ENCODE measurements at places on chromosomes 7 and 10. TPM values are rescaled to one million over a fixed set of nuclear protein-coding genes. Genes with fewer than 3 reads are reported as not detected.

DNA sequence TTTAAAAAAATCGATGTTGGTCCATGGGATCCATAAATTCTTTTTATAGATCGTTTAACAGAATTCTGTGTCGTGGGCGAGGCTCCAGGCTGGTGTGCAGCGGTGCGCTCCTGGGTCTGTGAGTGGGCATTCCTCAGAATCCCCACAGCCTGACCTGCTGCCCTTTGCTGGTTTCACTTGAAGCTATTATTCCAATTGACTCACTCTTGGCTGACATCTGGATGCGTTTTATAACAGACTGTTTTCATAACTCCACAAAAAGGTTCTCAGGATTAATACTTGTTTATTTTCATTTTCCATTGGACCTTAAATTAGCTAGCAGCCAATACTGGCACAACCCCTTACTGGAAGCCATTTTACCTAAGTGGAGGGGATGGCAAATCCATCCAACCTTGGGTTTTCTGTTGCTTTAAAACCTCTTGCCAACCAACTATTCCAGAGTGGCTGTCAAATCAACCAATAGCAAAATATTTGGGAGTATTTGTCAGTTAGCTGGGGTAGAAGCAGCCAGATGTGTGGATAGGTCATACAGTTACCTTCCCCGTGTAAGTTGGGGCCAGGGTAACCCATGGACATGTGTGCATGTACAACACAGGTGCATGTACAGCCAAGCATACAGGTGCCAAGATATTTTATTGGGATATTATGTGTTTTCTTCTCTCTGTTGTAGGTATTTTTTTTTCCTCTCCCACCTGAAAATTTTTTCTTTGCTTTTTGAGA, 160.7 kb upstream of the ZNF32 start:
- DNase-seq: no peak
- H3K27ac ChIP-seq: no peak overlapping the region
- H3K36me3 ChIP-seq: no peaks in the 10 kb centered on the region
- H3K27me3 ChIP-seq: peaks cover 3% of the 10 kb centered on the region
- H3K4me3 ChIP-seq: no peak overlapping the region

GRCh38 chr7:37481722-37482288, 33.1 kb upstream of the ELMO1 start:
- no peak overlapping the region for H3K4me3 ChIP-seq
- peaks cover 33% of the 10 kb centered on the region for H3K27me3 ChIP-seq
- no peak overlapping the region for H3K27ac ChIP-seq
- DNase-seq: no peak
- H3K4me1 ChIP-seq: no peaks in the 10 kb centered on the region

GRCh38 chr10:117921421-117921820, 125.3 kb downstream of the RAB11FIP2 start:
- no peaks in the 10 kb centered on the region for H3K36me3 ChIP-seq
- no peak overlapping the region for H3K4me3 ChIP-seq
- no peaks in the 10 kb centered on the region for H3K4me1 ChIP-seq
- no peak for DNase-seq
- H3K27ac ChIP-seq: no peak overlapping the region

DNA sequence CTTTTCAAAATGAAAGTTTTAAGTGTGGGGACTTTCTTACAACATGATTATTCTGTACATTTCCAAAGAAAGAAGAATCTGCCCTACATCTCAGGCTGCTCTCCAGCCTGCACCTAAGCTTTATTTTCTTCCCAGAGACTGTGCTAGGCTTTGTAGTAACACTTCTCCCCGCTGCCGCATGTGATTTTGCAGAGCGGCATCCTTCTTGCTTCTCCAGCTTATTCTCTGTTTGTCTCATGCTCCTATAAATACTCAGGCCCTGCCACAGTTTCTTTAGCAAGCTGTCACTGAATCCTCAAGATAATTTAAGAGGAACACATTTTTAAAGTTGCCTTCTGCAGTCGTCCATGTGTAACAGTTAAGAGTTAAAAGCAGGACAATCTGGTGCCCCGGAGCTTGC, 53.5 kb downstream of the INSYN2A start:
- H3K27ac ChIP-seq: no peak overlapping the region
- H3K4me3 ChIP-seq: no peak overlapping the region
- H3K27me3 ChIP-seq: peaks cover 13% of the 10 kb centered on the region

- H3K27ac ChIP-seq: no peak overlapping the region
- H3K4me1 ChIP-seq: no peaks in the 10 kb centered on the region
- H3K27me3 ChIP-seq: peaks cover 52% of the 10 kb centered on the region
- H3K36me3 ChIP-seq: no peaks in the 10 kb centered on the region
- no peak for DNase-seq
Observed at GRCh38 chr7:142910031-142910433, 23.5 kb downstream of the TRPV5 start.

DNA sequence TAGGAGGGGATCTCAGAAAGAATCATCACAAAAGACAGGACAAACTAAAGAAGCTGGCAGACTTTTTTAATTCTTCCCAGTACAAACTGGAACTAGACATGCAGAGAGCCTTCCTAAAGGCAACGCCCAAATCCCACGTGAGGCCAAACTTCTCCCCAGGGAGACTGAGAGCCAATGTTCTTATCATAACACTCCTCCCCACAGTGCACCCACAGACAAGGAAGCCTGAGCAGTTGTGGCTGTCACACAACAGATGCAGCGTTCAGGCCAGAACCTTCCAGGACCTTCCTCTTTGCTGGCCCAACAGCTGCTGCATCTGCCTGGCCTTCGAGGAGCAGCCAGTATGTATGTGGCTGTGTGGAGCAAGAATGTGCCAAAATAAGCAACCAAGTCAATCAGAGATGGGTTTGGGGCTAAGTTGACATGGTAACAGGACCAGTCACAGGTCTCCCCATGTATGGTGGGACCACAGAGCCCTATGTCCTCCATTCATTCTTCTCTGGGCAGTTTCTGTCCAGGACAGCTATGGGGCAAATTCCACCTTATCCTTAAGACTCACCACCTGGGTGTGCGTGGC, 34.9 kb downstream of the SRPK2 start:
- H3K4me1 ChIP-seq: peaks cover 58% of the 10 kb centered on the region
- DNase-seq: no peak
- H3K27ac ChIP-seq: peak overlapping the region; percentile 83

GRCh38 chr10:59505926-59506325, 143.6 kb upstream of the FAM13C start:
- H3K4me1 ChIP-seq: no peaks in the 10 kb centered on the region
- H3K27ac ChIP-seq: no peak overlapping the region
- no peaks in the 10 kb centered on the region for H3K27me3 ChIP-seq
- no peak overlapping the region for H3K4me3 ChIP-seq

DNA sequence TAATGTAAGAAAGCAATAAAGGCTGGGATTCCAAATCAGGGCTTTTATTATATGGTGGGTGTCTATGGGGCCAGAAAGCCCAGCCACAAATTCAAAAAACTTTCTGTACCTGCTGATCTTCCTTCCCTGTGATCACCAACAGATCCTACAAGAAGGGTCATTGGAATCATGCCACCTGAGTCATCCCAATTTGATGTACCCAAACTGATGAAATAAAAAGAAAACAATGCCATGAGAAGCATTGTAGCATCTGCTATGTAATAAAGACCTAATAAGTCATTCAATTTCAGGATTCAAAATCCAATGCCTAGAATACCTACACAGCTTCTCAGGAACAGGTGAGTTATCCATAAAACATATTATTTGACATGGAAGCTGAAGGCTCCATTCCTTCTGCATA, 228.8 kb downstream of the DKK1 start:
- no peak for DNase-seq
- no peaks in the 10 kb centered on the region for H3K4me1 ChIP-seq
- no peak overlapping the region for H3K4me3 ChIP-seq
- H3K27ac ChIP-seq: no peak overlapping the region
- no peaks in the 10 kb centered on the region for H3K36me3 ChIP-seq

DNA sequence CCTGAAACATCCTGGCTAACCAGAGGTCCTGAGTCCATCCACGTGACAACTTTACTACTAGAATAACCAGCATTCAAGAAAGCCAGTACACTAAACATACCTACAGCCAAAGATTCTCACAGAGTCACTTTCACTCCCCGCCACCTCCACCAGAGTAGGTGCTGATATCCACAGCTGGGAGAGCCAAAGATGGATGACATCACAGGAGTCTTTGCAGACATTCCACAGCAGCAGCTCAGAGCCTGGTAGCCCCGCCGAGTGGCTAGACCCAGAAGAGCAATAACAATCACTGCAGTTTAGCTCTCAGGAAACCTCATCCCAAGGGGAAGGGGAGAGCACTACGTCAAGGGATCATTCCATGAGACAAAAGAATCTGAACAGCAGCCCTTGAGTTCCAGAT, 13.5 kb upstream of the ADAM22 start:
- H3K4me1 ChIP-seq: no peaks in the 10 kb centered on the region
- H3K27me3 ChIP-seq: peaks cover 17% of the 10 kb centered on the region
- no peak overlapping the region for H3K27ac ChIP-seq
- H3K4me3 ChIP-seq: no peak overlapping the region

DNA sequence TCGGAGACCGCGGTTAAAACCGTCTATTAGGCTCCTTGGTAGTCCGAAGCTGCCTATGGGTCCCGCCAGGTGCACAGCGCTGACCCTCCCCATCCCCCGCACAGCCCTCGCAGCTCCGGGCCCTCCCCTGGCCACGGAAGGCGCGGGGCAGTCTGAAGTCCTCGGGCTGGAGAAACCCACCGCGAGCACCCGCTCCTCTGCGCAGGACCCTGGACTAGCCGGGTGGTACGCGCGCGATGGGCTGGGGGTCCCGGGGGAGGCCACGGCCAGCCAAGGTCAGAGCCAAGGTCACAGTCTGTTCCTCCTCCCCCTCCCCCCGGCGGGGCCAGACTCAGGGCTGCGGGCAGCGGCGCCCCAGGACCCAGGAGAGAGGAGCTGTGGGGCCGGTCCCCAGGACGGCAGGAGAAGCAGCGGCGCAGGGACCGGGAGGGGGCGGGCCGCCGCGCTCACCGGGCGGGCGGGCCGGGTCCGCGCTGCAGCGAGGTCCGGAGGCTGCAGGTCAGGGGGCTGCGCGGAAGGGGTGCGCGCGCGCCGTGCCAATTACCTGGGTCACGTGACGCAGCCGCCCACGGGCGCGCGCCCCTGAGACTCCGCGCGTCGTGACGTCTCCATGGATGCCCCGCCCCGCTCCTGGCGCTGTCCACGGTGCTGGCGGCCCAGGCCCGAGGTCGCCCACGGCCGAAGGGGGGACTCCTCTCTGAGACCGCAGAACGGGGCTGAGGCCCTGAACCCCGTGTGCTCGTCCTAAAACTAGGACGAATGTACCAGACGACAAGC, at the start of gene OGDHL:
Gene OGDHL, minus strand, starts transcription at position 535 of the 777 bp plus-strand sequence. CDS start 3,731 bp downstream, outside the sequence.
- H3K4me3 ChIP-seq: peak within 1 kb of the TSS; percentile 53
- peaks cover 9% of the 10 kb centered on the region for H3K4me1 ChIP-seq
- no peak for DNase-seq

GRCh38 chr7:116236020-116236630, 25.8 kb downstream of the TES start:
- H3K36me3 ChIP-seq: peaks cover 10% of the 10 kb centered on the region
- peak overlapping the region; percentile 73 for H3K27ac ChIP-seq
- H3K4me3 ChIP-seq: no peak overlapping the region
- DNase-seq: no peak

- H3K4me1 ChIP-seq: no peaks in the 10 kb centered on the region
Observed at GRCh38 chr7:147332988-147333387, 1216.4 kb downstream of the CNTNAP2 start.

- no peaks in the 10 kb centered on the region for H3K36me3 ChIP-seq
- H3K4me3 ChIP-seq: no peak overlapping the region
- H3K27ac ChIP-seq: no peak overlapping the region
- H3K4me1 ChIP-seq: peaks cover 9% of the 10 kb centered on the region
- peaks cover 48% of the 10 kb centered on the region for H3K27me3 ChIP-seq
- DNase-seq: no peak
Observed at GRCh38 chr10:13844651-13845050, 257.9 kb downstream of the PRPF18 start.

DNA sequence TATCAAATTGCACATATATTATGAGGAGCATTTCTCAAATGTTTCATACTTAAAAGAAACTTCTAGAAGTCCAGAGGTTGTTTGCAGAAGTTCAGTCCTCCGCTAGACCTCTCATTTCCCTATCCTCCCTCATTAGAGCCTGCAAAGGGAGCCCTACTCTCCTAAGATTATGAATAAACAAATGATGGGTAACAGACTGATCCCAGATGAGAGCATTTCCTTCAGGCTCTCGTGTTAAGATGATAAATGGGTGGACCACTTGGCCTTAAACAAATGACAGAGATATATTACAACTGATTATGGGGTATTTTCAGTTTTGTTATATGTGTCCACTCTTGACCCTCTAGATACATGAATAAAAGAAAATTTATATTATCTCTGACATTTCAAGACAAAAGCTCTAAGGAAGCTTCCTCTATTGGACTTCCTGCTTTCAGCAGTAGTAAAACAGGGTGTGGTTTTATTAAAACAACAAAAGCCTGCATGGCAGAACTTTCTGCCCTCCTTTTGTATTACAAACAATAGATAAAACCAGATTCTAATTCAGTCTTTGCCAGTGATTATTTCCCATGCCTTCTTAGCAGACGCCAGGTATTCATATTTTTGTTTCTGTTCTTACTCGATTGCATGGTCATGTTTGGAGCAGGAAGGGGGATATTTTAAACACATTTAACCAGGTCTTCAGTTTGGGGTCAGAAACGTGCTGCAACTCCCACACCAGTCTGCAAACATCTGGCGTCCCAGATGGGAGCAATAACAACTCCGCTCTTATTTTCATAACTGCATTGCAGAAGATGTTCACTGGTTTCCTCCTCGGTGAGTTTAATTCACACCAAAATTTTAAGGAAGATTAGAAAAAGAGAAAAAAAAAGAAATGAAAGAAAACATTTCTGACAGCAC, 52.4 kb upstream of the FAM204A start:
- H3K36me3 ChIP-seq: peaks cover 5% of the 10 kb centered on the region
- no peaks in the 10 kb centered on the region for H3K4me1 ChIP-seq
- H3K4me3 ChIP-seq: no peak overlapping the region

- no peaks in the 10 kb centered on the region for H3K27me3 ChIP-seq
- no peak overlapping the region for H3K4me3 ChIP-seq
- DNase-seq: no peak
Observed at GRCh38 chr7:151736403-151736909, 140.5 kb downstream of the PRKAG2 start.

DNA sequence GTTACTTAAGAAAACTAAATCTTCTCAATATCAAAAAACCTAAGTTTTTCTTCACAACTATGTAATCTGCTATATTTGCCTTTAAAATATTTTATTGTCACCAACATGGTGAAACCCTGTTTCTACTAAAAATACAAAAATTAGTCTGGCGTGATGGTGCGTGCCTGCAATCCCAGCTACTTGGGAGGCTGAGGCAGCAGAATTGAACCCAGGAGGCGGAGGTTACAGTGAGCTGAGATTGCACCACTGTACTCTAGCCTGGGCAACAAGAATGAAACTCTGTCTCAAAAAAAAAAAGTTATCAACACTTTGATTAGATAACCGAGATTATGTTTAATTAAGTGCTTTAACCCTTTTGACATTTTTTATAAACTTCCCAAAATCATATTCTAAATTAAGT, 28.3 kb upstream of the CLDN4 start:
- H3K4me3 ChIP-seq: no peak overlapping the region
- no peaks in the 10 kb centered on the region for H3K36me3 ChIP-seq
- H3K27ac ChIP-seq: no peak overlapping the region
- DNase-seq: no peak
- H3K27me3 ChIP-seq: peaks cover 12% of the 10 kb centered on the region
- no peaks in the 10 kb centered on the region for H3K4me1 ChIP-seq

GRCh38 chr7:13904007-13904406, 85.5 kb downstream of the ETV1 start:
- no peaks in the 10 kb centered on the region for H3K27me3 ChIP-seq
- peaks cover 22% of the 10 kb centered on the region for H3K4me1 ChIP-seq

- H3K36me3 ChIP-seq: no peaks in the 10 kb centered on the region
- no peak for DNase-seq
- no peak overlapping the region for H3K4me3 ChIP-seq
Observed at GRCh38 chr7:25381818-25382589, 153.7 kb upstream of the NPVF start.

Gene OR9A2
- not detected for total RNA-seq

Gene ERVW-1
- not detected for total RNA-seq

Gene NPTX2
- not detected for total RNA-seq

Gene FAM13C
- total RNA-seq: not detected

Gene TRIM50
- not detected for total RNA-seq

Gene ASB10
- total RNA-seq: not detected
